Activated B cell treated with CpG ODN at 0.5 μM for 24 hours (primary cell): ENCODE measurements at places on chromosomes 5 and 9. TPM values are rescaled to one million over a fixed set of nuclear protein-coding genes. Genes with fewer than 3 reads are reported as not detected.

DNA sequence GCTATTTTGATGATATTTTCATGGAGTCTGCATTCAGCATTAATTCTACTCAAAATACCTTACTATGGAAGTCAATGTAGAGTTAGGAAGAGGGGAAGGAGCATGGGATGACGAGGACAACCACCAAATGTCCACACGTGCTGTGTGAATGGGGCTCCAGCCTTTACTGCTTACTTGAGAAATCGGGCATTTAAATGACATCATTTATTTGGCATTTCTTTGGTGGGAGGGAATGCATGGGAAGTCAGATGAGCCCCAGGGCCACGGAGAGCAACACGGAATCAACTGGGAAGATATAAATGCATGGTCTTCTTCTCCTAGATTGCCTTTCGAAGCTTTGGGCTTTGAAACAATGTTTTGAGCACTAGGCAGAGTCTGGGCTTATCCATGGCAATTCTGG is 458.5 kb upstream of the KLF4 start:
- DNase-seq: no peak

GRCh38 chr9:131833906-131834305 is 94.0 kb upstream of the RAPGEF1 start:
- DNase-seq: no peak

GRCh38 chr5:133109655-133110483 is 58.1 kb downstream of the HSPA4 start:
- no peak for DNase-seq

GRCh38 chr5:149036970-149037369 is 25.9 kb downstream of the SH3TC2 start:
- no peak for DNase-seq

- DNase-seq: no peak
These were observed 349.8 kb upstream of the DAB2 start for GRCh38 chr5:39774605-39775004.

GRCh38 chr9:72701510-72701909 is 180.1 kb downstream of the TMC1 start:
- no peak for DNase-seq

- no peak for DNase-seq
These were observed 25.0 kb downstream of the LPAR1 start for GRCh38 chr9:111013250-111013649.

DNA sequence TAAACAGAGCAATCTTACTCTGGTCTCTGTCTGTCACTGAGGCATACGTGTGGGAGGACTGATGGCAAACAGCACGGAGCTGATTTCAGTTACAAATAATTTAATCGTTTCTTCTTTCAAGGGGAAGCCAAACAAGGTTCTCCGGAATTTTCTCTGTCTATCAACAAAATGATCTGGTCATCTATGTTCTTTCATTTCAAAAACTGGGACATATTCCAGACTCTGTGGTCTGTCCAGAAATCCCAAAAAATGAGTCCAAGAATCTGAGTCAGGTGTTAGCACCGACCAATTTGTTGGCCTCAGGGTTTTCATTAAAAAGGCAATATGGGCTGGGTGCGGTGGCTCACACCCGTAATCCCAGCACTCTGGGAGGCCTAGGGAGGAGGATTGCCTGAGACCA is 69.9 kb upstream of the ZNF608 start:
- no peak for DNase-seq

DNA sequence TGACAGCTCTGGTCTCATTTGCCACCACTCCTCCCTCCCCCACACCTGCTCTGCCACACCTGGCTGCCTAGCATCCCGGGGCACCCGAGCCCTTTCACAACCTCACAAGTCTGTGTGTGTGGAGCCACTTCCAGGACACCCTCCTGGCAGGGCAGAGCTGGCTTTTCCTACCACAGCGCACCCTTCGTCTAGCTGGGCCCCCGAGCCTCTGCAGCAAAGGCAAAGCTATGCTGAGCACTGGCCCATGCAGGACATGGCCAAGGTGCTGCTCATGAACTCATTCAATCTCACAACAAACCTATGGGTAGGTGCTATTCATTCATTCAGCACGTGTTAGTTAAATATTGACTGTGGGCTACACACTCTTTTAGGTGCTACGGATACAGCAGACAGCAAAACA is 43.4 kb downstream of the DUSP1 start:
- no peak for DNase-seq

- DNase-seq: peak; percentile 35
These were observed 75.3 kb upstream of the IL12B start for GRCh38 chr5:159405611-159406031.

- no peak for DNase-seq
These were observed 132.3 kb upstream of the CDH12 start for GRCh38 chr5:22985446-22985845.

GRCh38 chr5:135245521-135246499 is 153.2 kb downstream of the MACROH2A1 start:
- DNase-seq: no peak

DNA sequence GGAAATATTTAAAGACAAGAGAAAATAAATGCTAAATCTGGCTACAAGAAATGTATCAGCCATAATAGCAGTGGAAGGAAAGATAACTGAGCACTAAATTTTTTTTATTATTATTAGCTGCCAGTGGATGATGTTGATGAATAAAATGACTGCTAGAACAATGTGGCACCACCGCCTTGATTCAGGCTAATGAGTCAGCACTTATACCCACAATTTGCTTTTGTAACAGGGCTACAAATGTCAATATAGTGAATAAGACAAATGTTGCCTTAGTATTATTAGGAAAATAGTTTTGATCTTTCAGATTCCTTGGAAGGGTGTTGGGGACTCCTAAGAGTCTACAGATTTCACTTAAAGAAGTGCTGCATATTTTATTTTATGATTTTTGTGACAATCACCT is 555.2 kb upstream of the GRAMD2B start:
- no peak for DNase-seq

DNA sequence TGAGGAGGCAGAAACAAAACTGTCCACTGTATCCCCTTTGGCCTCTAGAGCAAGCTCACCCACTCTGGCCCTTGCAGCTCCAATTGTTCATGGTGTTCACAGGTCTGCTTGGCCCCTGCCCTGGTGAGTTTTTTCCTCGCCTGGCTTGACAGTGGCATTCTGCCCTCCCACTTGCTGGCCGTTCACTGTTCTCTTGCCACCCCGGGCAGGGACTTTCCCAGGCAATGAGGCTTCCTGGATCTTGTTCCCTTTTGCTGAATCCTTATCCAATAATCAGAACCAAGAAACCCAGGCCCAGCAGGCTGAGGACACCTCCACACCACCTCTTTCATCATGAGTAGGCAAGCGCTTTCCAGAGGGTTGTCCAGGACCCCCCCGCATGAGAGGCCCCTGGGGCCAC is 31.2 kb downstream of the ZNF618 start:
- no peak for DNase-seq

DNA sequence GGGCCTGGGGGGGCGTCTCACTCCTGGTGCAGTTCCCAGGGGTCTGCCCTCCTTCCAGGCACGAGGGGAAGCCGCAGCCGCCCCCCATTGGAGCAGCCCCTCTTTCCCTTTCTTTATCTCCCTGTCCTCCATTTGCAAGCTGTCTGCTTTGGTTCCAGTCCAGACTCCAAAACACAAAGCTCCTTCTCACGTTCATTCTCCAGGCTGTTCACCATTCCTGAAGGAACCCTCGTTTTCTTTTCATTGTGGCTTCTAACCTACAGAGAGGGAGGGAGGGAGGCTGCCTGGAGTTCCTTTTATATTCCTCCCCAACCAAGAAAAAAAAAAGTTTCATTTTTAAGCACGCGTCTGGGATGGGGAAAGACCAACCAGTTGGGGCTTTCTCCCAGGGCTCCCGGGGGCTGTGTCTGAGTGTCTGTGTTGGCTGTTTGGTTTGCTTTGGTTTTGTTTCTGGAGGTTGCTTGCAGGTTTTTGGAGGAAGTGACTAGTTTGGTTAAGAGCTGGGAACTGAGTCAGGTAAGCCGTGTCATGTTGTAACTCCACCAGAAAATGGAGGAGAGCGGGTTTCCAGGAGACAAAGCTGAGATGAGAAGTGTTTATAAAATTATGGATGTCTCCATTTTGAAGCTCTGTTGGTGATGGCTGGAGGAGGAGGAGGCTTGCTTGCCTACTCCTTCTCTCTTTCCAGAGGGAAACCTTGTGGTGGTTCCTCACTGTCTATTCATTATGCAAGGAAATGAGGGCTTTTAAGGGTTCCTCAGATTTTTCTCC is 1.6 kb downstream of the ZNF462 start:
- DNase-seq: no peak

GRCh38 chr9:133276001-133276884 is 1.2 kb upstream of the ABO start:
- no peak for DNase-seq

DNA sequence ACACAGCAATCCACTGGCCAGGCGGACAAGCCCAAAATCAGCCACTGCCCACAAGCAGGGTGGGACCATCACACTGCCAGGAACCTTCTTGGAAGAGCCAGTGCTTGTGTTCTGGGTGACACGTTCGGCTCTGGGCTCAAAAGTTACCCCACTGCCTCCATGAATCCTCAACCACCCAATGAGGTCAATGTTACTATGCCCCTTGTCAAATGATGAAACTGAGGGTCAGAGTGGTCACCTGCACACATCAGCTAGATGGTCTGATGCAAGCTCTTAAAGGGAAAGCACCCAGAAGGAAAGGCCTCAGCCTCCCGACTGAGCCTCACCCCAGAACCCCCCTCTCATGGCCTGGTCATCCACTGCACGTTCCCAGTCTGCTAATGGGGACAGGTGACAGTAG is 114.8 kb downstream of the VAV2 start:
- DNase-seq: no peak

DNA sequence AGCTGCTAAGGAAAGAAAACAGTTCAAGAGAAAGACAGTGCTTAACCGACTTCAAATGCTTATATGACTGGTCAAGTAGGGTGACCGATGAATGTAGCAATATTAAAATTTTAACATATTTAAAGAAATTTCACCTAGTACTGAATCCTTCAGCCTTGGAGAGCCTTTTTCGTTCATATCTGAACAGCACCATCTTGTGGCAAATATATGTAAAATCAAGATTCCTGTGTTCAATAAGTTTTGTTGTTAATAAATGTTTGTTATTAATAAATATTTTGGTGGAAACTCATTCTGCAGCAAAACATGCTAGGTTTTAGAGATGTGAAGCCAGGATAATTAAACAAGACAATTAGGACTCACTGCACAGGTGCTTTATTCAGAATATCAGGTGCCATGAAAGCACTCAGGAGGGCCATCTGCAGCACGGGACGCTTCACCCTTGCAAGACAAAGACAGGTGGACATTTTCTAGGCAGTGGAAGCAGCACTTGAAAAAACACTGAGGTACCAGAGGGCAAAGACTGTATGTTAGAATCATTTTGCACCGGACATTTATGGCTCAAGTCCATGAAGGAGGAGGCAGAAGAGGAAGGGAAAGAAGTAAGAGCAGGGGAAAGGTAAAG is 15.6 kb downstream of the TICAM2 start:
- no peak for DNase-seq

DNA sequence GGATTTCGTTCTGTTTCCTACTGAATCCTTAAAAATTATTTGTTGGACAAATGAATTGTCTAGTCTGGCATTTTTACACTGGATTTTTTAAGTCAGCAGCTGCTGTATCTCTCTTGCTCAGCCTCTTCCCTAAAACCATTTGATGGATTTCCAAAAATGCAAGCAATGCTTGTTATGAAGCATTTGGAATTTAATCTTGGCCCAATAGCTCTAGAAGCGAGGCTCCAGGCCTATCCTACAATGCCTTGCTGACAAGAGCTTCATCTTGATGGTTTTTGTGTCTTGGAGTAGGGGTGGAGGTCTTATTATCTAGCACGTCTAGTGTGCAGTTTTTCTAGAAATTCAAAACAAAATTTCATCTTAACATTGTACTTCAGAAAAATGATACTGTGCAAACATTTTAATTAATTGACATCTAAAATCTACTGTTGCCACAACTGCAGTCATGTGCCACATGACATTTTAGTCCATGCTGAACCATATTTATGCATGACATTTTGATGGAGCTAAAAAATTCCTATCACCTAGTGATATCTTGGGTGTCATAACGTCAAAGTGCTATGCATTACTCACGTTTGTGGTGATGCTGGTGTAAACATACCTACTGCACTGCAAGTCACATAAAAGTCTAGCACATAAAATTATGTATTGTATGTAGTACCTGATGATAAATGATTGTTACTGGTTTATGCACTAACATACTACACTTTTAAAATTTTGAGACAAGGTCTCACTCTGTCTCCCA is 5.9 kb upstream of the RAD23B start:
- no peak for DNase-seq

- no peak for DNase-seq
These were observed 77.8 kb upstream of the ZNF462 start for GRCh38 chr9:106785200-106785599.

DNA sequence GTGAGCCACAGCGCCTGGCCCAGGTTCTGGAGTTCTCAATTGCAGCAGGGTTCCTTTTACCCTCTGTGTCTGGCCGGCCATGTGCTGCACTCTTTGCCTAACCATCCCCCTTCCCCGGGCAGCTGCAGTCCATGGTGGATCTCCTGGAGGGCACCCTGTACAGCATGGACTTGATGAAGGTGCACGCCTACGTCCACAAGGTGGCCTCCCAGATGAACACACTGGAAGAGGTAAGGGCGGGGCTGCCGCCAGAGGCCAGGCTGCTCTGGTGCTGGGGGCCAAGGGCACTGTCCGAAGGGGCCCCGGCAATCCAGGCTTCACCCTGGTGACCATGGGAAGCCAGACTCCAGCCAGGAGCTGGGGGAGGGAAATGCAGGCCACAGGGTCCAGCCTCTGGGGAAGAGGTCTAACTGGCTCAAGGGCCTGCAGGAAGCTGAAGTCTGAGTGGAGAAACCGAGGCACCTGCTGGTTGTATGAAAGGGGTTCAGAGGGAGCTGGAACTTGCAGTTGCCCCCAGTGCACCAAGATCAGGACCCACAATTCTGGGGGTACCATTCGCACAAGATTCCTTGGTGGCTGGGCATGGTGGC is 18.1 kb downstream of the OLFML2A start:
- DNase-seq: no peak

GRCh38 chr9:98018347-98018746 is 35.2 kb downstream of the ANP32B start:
- DNase-seq: no peak

The SLIT3 gene
- not detected in 2 replicates for total RNA-seq

The MEGF9 gene
- 8.5 and 9.0 TPM in 2 replicates for total RNA-seq

The SEC61B gene
- total RNA-seq: 200 and 243 TPM in 2 replicates

The QRFP gene
- not detected in 2 replicates for total RNA-seq

The MELK gene
- total RNA-seq: 0.76 and 1.2 TPM in 2 replicates

The PHF24 gene
- total RNA-seq: 0.13 TPM in 1 of 2 replicates, not detected in the other

The PCA3 gene
- not detected in 2 replicates for total RNA-seq

The CATSPER3 gene
- 0.95 and 0.98 TPM in 2 replicates for total RNA-seq

The ANKRD34B gene
- not detected in 2 replicates for total RNA-seq

The PTGES gene
- not detected in 2 replicates for total RNA-seq

The SURF4 gene
- 57.0 and 58.2 TPM in 2 replicates for total RNA-seq
